ENCODE measurements at places on chromosomes 11 and 22.
A peak's percentile ranks its signal among the peaks of the same experiment; 100 is the strongest.

- DNase-seq: no peak
Observed at GRCh38 chr11:111362887-111363411, 16.1 kb downstream of the POU2AF1 start.

- no peak for DNase-seq
Observed at GRCh38 chr11:57792060-57792541, 30.5 kb downstream of the CTNND1 start.

GRCh38 chr11:12640926-12641849 lies 33.0 kb upstream of the TEAD1 start:
- DNase-seq: no peak

- DNase-seq: no peak
Observed at GRCh38 chr11:11478687-11479086, 125.6 kb upstream of the CSNK2A3 start.

DNA sequence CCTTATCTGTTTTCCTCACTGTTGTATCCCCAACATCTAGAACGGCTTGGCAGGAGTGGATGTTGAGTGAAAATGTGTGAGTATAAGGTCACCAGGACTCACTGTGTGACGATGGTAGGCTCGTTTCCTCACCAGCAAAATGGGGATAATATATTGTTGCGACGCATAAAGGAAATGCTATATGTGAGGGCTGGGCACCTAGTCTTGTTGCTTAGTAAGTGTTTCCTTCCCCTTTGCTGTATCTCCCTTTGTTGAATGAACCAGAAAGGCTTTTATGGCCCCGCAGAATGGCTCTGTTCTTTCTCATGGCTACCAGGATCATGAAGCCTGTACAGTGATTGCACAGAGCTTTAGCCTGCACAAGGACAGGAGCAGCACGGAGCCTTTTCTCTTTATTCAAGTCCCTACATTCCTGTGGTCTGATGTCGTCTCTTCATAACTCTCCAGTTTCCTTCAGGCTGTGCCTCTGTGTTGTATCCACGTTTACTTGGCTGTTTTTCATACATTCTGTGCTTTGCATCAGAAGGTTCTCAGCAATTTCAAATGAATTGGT lies 5.4 kb downstream of the TNRC6B start:
- DNase-seq: peak; percentile 43

DNA sequence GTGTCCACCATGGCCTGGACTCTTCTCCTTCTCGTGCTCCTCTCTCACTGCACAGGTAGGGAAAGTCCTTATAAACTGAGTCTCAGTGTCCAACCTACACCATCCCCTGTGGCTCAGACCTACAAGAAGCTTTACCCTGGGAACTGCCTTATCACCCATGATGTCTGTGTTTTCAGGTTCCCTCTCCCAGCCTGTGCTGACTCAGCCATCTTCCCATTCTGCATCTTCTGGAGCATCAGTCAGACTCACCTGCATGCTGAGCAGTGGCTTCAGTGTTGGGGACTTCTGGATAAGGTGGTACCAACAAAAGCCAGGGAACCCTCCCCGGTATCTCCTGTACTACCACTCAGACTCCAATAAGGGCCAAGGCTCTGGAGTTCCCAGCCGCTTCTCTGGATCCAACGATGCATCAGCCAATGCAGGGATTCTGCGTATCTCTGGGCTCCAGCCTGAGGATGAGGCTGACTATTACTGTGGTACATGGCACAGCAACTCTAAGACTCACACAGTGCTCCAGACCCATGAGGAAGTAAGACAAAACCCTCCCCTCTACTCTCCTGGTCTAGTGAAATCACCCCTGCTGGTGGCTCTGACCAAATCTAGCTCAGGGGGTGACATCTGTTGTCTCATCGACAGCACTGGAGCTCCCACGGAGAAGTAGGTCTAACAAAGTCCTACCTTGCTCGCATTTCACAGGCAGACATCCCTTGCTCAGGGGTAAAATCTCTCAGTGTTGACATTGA lies 74.3 kb downstream of the VPREB1 start:
- no peak for DNase-seq

DNA sequence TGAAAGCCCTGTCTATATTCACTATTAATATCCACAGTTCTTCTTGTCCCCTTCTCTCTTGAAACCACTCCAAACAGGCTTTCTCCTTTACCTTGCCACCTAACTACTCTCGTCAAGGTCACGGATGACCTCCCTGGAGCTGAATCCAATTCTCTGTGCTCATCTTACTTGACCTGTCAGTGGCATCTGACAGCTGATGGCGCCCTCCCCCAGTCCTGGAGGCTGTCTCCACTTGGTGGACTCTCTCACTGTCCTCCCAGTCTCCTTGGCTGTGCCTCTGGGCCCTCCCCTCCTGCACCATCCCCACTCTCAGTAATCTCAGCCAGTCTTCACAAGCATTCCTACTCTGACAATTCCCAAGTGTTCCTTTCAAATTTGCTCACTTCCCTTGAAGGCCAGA lies 8.7 kb downstream of the TNKS1BP1 start:
- DNase-seq: no peak

DNA sequence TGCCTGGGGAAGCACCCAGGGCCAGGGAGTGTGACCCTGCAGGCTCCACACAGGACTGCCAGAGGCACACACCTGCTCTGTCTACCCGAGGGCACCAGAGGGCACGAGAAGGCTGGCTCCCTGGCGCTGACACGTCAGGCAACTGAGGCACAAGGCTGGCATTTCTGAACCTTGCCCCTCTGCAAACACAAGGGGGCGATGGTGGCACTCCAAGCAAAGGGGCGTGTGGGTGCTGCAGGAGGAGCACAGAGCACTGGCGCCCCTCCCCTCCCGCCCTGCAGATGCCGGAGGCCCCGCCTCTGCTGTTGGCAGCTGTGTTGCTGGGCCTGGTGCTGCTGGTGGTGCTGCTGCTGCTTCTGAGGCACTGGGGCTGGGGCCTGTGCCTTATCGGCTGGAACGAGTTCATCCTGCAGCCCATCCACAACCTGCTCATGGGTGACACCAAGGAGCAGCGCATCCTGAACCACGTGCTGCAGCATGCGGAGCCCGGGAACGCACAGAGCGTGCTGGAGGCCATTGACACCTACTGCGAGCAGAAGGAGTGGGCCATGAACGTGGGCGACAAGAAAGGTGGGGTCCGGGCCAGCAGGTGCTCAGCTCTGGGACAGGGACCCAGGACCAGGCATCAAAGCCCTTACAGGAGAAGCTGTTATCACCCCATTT lies 20.8 kb upstream of the TXNRD2 start:
- peak; percentile 80 for DNase-seq

- DNase-seq: no peak
Observed at GRCh38 chr11:27179334-27179733, 138.7 kb downstream of the BBOX1 start.

Data from ACHN (cell line).